Esophagus (tissue), 2 donors: ENCODE measurements at places on chromosomes 12 and 14. TPM values are rescaled to one million over a fixed set of nuclear protein-coding genes. Genes with fewer than 3 reads are reported as not detected.

KRT8 gene
- polyA plus RNA-seq: 105 TPM

AICDA gene
- not detected for polyA plus RNA-seq

CCDC196 gene
- polyA plus RNA-seq: not detected

GDF3 gene
- 0.02 TPM for polyA plus RNA-seq

COX8C gene
- not detected for polyA plus RNA-seq

HCAR3 gene
- 7.5 TPM for polyA plus RNA-seq

DNAI7 gene
- polyA plus RNA-seq: 0.18 TPM

CISTR gene
- polyA plus RNA-seq: not detected

FGD6 gene
- 2.2 TPM for polyA plus RNA-seq

ITPK1 gene
- polyA plus RNA-seq: 22.4 TPM

PSME1 gene
- polyA plus RNA-seq: 146 TPM

NPFF gene
- 0.12 TPM for polyA plus RNA-seq

SERPINA10 gene
- polyA plus RNA-seq: not detected

NFE2 gene
- polyA plus RNA-seq: 0.09 TPM

TBC1D30 gene
- polyA plus RNA-seq: 0.66 TPM

SMOC1 gene
- 0.04 TPM for polyA plus RNA-seq

SAMD4A gene
- polyA plus RNA-seq: 1.7 TPM

C12orf54 gene
- 5.8 TPM for polyA plus RNA-seq

SLC5A8 gene
- polyA plus RNA-seq: 0.02 TPM

HHIPL1 gene
- 0.14 TPM for polyA plus RNA-seq

CBLN3 gene
- 0.86 TPM for polyA plus RNA-seq

DLGAP5 gene
- polyA plus RNA-seq: 1.4 TPM

RHOJ gene
- polyA plus RNA-seq: 2.6 TPM

SUSD6 gene
- 16.2 TPM for polyA plus RNA-seq

SPRYD4 gene
- polyA plus RNA-seq: 2.9 TPM

HOXC10 gene
- polyA plus RNA-seq: 0.04 TPM

OR4E2 gene
- polyA plus RNA-seq: not detected

SDR9C7 gene
- polyA plus RNA-seq: 16.8 TPM
